ENCODE measurements at places on chromosomes 6 and 20. TPM values are rescaled to one million over a fixed set of nuclear protein-coding genes. Genes with fewer than 3 reads are reported as not detected.

- DNase-seq = peak; percentile 51
Observed at GRCh38 chr6:42405021-42405420, 46.7 kb downstream of the TRERF1 start.

DNA sequence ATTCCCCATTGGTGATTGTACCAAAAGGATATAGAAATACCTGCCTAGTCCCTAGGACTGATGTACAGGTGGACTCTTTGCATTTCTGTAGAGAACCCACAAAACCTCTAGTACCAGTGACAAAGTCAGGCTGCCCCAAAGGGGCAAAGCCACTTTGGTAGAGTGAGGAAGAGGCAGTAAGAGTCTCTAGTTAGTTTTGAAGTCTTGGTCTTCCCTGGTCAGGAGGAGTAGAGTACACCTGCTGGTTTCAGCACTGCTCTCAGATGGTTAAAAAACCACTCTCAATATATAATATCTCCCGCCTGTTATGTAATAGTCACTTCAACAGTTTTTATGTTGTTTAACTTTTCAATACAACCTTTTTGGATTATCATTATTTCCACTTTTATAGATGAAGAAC, 344.9 kb downstream of the CDKAL1 start:
- no peak for DNase-seq

DNA sequence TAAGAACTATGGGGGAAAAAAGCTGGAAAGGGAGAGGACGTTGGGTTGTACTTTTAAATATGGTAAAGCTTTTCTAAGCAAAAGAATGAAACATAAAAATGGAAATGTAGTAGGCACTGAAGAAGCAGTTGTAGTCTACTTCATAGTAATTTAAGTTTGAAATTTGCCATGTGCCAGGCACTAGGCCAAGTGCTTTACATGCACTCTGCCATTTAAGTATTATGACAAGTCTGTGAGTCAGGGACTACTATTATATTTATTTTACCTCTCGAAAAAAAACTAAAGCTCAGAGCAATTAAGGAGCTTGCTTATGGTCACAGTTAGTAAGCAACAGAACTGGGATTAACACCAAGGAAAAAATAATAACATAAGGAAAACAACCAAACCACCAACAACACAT, 257.8 kb downstream of the GMDS start:
- DNase-seq = no peak

DNA sequence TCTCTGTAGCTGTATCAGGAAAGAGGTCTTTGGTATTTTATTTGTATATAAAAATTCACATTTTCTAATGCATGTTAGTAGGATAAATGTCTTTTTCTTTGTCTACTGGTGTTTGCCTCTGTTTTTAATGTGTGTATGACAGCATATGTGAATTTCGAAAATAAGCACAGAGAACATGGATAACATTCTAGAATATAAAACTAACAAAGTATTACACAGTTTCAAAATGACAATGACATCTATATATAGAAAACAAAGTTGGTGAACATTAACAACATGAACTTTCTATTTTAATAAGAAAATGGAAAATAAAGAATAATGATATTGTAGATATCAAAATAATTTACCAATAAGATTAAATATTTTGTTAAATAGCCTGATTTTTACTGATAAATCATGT, 608.0 kb downstream of the COL12A1 start:
- no peak for DNase-seq

IL17A gene
- not detected for total RNA-seq

BANF2 gene
- total RNA-seq = not detected
